ENCODE measurements at places on chromosomes 2 and 18.

- no peak for DNase-seq
These were observed 64.0 kb downstream of the NGEF start for GRCh38 chr2:232949016-232949415.

GRCh38 chr18:8468921-8469335 lies 140.3 kb upstream of the RAB12 start:
- DNase-seq, result no peak

- DNase-seq, result no peak
These were observed 818.8 kb upstream of the GYPC start for GRCh38 chr2:125837128-125837527.

DNA sequence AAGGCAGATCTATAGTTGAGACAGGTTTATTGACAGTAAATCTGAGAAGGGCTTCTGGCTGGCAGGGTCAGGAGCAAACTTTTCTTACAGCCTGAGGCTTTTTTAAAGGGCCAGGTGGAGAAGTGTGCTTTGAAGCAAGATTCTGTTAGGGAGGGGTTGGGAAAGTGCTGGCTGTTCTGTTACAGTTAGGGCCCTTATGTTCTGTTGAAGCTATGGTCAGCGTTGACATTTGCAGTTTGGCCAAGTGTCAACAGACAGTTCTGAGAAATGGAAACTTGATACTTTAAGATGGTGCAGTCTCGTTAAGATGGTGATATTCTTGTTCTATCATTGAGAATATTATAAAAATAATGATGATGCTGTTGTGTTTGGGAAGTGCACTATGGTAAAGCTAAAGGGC lies 154.2 kb downstream of the RDH14 start:
- DNase-seq, result no peak
